Keratinocyte (primary cell): ENCODE measurements at places on chromosomes 7 and 10. TPM values are rescaled to one million over a fixed set of nuclear protein-coding genes. Genes with fewer than 3 reads are reported as not detected.

DNA sequence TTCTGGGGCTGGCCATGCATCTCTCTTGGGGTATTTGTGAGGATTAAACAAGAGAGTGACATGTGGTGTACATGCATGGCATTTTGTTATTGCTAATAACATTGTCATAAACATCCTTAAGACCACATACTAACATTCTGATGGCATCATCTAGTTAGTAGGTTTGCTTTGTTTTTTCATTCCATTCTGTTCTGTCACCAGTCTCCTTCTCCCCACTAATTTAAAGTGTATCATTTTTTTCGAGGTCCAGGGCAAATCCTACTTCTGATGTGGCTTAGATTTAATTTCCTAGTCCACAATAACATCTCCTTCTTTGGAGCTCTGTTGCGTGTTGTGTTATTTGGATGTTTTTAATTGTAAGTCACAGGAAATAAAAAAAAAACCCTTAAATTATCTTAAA, 248.1 kb downstream of the LRMDA start:
- H3K27me3 ChIP-seq = no peaks in the 10 kb centered on the region
- no peak overlapping the region for H3K4me3 ChIP-seq
- DNase-seq = no peak
- no peaks in the 10 kb centered on the region for H3K4me1 ChIP-seq

ZNF282 gene
- 12.1 to 14.7 TPM (median 13.1 TPM) in 3 replicates for polyA plus RNA-seq

PAPOLB gene
- not detected in 3 replicates for polyA plus RNA-seq

- no peaks in the 10 kb centered on the region for H3K4me1 ChIP-seq
- no peaks in the 10 kb centered on the region for H3K36me3 ChIP-seq
- no peak for DNase-seq
Observed at GRCh38 chr7:25228386-25228785, at the start of gene NPVF. Gene NPVF, minus strand, starts transcription at chr7:25228486. Its CDS starts 47 bp downstream, at chr7:25228439.

TMEM236 gene
- 0.05 to 0.13 TPM (median 0.12 TPM) in 3 replicates for polyA plus RNA-seq

GRCh38 chr7:101108330-101108857, 18.5 kb upstream of the SERPINE1 start:
- H3K27ac ChIP-seq = peak overlapping the region; percentile 93
- H3K36me3 ChIP-seq = no peaks in the 10 kb centered on the region
- H3K4me1 ChIP-seq = peaks cover 32% of the 10 kb centered on the region
- H3K4me3 ChIP-seq = no peak overlapping the region
- no peak for DNase-seq

GRCh38 chr7:91267171-91267955, 3.1 kb downstream of the FZD1 start:
- DNase-seq = no peak
- H3K27me3 ChIP-seq = peaks cover 3% of the 10 kb centered on the region
- H3K4me3 ChIP-seq = no peak overlapping the region

CUZD1 gene
- 0.34 to 0.93 TPM (median 0.58 TPM) in 3 replicates for polyA plus RNA-seq

GRCh38 chr7:151273651-151274390, 25.3 kb upstream of the SMARCD3 start:
- H3K4me1 ChIP-seq = peaks cover 4% of the 10 kb centered on the region
- no peak for DNase-seq
- peaks cover 56% of the 10 kb centered on the region for H3K27me3 ChIP-seq
- no peak overlapping the region for H3K27ac ChIP-seq
- H3K4me3 ChIP-seq = no peak overlapping the region
- no peaks in the 10 kb centered on the region for H3K36me3 ChIP-seq

DNA sequence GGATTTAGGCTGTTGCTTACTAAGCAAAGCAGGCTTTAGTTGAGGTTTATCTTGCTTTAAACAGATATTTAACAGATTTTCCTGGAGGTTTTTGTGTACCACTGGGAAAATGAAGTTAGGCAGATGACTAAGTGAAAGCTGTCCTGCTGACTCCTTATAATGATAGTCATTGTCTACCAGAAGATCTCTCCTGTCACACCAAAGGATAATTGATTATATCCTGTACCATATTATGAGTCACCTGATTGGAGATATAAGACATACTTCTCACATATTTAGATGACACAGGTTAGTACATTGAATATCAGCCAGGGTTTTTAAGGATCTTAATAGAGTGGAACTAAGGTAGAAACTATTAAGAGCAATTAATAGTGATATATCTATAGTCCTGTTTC, 68.4 kb downstream of the PTEN start:
- peaks cover 22% of the 10 kb centered on the region for H3K4me1 ChIP-seq
- no peaks in the 10 kb centered on the region for H3K36me3 ChIP-seq
- peak overlapping the region; percentile 49 for H3K27ac ChIP-seq
- H3K4me3 ChIP-seq = peak overlapping the region; percentile 10
- no peak for DNase-seq

CADPS2 gene
- polyA plus RNA-seq = 0.10 to 0.37 TPM (median 0.35 TPM) in 3 replicates

GRCh38 chr10:76911184-76911583, 726.4 kb downstream of the KCNMA1 start:
- no peak overlapping the region for H3K4me3 ChIP-seq
- DNase-seq = no peak
- H3K4me1 ChIP-seq = no peaks in the 10 kb centered on the region

DNA sequence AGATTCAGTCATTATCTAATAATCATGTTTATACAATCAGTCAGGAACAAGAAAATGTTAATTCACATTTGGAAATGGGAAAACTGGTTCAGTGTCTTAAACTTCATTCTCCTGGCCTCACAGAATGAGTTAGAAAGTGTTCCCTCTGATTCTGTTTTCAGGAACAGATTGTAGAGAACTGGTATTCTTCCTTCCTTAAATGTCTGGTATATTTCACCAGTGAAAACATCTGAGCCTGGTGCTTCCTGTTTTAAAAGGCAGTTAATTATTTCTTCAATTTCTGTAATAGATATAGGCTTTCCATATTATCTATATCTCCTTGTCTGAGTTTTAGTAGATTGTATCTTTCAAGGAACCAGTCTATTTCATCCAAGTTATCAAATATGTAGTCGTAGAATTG, 97.1 kb upstream of the TMEM168 start:
- no peaks in the 10 kb centered on the region for H3K27me3 ChIP-seq
- no peaks in the 10 kb centered on the region for H3K4me1 ChIP-seq
- H3K36me3 ChIP-seq = no peaks in the 10 kb centered on the region

- H3K4me1 ChIP-seq = peaks cover 5% of the 10 kb centered on the region
- H3K27ac ChIP-seq = no peak overlapping the region
- no peaks in the 10 kb centered on the region for H3K36me3 ChIP-seq
- H3K4me3 ChIP-seq = no peak overlapping the region
- peak; percentile 54 for DNase-seq
Observed at GRCh38 chr10:60654813-60655464, 123.3 kb upstream of the CDK1 start.

HMX2 gene
- polyA plus RNA-seq = not detected in 3 replicates

KCNMA1 gene
- polyA plus RNA-seq = 5.0 to 6.8 TPM (median 6.3 TPM) in 3 replicates

DNA sequence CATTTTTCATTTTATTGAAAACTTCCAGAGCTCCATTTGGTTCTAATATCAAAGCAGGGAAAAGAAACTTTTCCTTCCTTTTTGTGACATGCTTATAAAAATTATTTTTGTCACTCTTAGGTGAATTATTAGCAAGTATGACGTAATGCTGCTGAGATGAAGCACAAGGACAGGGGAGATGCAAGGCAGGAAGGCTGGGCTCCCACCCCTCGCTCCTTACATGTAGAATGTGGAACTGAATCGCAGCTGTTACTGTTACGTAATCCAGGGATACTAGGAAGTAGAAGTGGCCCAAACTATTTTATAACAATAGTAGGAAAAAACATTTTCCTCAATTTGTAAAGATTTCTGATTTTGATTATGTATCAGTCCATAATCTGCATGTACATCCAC, 17.1 kb upstream of the GTPBP4 start:
- no peak for DNase-seq
- no peak overlapping the region for H3K27ac ChIP-seq
- no peaks in the 10 kb centered on the region for H3K36me3 ChIP-seq
- no peak overlapping the region for H3K4me3 ChIP-seq
- H3K27me3 ChIP-seq = peaks cover 9% of the 10 kb centered on the region

- no peak overlapping the region for H3K4me3 ChIP-seq
- H3K27ac ChIP-seq = no peak overlapping the region
- no peaks in the 10 kb centered on the region for H3K4me1 ChIP-seq
- no peak for DNase-seq
- H3K36me3 ChIP-seq = no peaks in the 10 kb centered on the region
Observed at GRCh38 chr7:138842111-138842510, 44.1 kb upstream of the ATP6V0A4 start.

- peaks cover 35% of the 10 kb centered on the region for H3K4me1 ChIP-seq
- peak overlapping the region; percentile 51 for H3K27ac ChIP-seq
- no peaks in the 10 kb centered on the region for H3K27me3 ChIP-seq
- no peak overlapping the region for H3K4me3 ChIP-seq
- no peaks in the 10 kb centered on the region for H3K36me3 ChIP-seq
Observed at GRCh38 chr10:21926949-21927348, 76.6 kb downstream of the DNAJC1 start.

DNA sequence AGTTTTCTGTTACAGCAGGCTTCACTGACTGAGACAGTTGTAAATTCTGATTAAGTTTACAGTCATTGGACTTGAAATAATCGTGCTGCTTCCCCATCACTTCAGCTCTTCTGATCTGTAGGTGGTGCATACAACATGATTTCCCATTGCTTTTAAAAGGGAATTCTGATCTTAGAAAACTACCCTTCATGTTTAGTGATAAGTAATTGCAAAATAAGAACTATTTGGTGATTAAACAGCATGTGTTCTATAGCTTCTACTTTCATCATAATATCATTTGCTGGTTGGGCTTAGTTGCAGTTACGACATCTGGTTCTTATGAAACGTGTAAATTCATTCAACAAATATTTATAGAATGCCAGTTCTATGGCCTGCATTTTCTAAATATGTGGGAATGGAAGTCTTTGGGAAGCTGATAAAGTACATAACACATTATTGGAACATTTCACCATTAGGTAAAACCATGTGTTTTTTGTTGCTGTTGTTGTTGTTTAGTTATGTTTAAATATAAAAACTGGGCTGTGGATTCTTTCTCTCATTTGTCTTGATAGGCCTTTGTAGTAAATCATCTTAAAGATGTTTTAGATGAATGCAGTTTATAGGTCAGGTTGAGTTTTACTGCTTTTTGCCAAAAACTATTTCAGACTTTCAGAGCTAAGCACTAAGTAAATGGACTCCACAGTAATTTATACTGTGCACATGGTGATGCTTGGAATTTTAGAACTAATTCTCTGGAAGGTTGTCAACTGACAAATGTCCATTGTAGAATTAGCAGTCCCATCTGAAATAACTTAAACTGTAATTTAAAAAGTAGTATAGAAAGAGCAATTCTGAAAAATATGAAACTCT, 13.1 kb downstream of the GNAI1 start:
- H3K4me3 ChIP-seq = no peak overlapping the region
- no peak for DNase-seq

DNA sequence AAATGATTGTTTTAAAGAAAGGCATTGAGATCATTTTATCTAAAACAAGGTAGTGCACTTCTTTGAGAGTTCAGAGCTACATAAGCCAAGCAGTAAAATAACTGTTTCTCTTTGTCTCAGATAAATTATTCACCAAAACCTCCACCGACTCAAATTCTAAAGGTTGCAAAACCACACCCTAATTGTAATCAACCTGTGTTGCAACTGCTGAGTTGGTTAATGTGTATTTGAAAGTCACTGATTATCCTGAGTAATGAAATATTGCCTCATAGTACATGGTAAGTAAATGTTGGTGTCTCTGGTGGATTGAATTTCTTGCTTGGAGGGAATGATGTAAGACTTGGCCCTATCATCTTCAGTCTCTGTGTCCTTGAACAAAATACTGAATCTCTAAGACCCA, 35.9 kb upstream of the CYP2C9 start:
- H3K4me3 ChIP-seq = no peak overlapping the region
- H3K27ac ChIP-seq = no peak overlapping the region
- H3K36me3 ChIP-seq = no peaks in the 10 kb centered on the region
- no peaks in the 10 kb centered on the region for H3K27me3 ChIP-seq
- H3K4me1 ChIP-seq = no peaks in the 10 kb centered on the region
- no peak for DNase-seq

- H3K27ac ChIP-seq = no peak overlapping the region
- H3K4me3 ChIP-seq = no peak overlapping the region
- no peak for DNase-seq
- H3K36me3 ChIP-seq = no peaks in the 10 kb centered on the region
Observed at GRCh38 chr7:69908454-69908853, 310.2 kb downstream of the AUTS2 start.

GRCh38 chr10:35486297-35486990, 118.7 kb upstream of the GJD4 start:
- H3K36me3 ChIP-seq = peaks cover 5% of the 10 kb centered on the region
- H3K27me3 ChIP-seq = no peaks in the 10 kb centered on the region
- H3K27ac ChIP-seq = no peak overlapping the region
- H3K4me3 ChIP-seq = no peak overlapping the region
- H3K4me1 ChIP-seq = no peaks in the 10 kb centered on the region

CLEC2L gene
- not detected in 3 replicates for polyA plus RNA-seq

DNA sequence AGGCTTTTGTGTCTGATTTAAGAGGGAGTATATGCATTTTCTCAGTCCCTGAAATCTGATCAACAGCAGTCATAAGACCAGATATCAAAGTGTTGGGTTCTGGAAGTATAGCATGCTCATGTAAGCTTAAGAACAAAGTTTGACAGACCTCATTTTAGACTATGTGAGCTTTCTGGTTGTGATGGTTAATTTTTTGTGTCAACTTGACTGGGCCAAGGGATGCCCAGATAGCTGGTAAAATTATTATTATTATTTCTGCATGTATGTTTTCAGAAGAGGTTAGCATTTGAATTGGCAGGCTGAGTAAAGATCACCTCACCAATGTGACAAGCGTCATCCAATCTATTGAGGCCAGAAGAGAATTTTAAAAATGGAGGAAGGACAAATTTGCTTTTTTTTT, 63.5 kb upstream of the FRMD4A start:
- no peak for DNase-seq
- H3K4me3 ChIP-seq = no peak overlapping the region
- H3K36me3 ChIP-seq = no peaks in the 10 kb centered on the region
- peaks cover 22% of the 10 kb centered on the region for H3K4me1 ChIP-seq

DNA sequence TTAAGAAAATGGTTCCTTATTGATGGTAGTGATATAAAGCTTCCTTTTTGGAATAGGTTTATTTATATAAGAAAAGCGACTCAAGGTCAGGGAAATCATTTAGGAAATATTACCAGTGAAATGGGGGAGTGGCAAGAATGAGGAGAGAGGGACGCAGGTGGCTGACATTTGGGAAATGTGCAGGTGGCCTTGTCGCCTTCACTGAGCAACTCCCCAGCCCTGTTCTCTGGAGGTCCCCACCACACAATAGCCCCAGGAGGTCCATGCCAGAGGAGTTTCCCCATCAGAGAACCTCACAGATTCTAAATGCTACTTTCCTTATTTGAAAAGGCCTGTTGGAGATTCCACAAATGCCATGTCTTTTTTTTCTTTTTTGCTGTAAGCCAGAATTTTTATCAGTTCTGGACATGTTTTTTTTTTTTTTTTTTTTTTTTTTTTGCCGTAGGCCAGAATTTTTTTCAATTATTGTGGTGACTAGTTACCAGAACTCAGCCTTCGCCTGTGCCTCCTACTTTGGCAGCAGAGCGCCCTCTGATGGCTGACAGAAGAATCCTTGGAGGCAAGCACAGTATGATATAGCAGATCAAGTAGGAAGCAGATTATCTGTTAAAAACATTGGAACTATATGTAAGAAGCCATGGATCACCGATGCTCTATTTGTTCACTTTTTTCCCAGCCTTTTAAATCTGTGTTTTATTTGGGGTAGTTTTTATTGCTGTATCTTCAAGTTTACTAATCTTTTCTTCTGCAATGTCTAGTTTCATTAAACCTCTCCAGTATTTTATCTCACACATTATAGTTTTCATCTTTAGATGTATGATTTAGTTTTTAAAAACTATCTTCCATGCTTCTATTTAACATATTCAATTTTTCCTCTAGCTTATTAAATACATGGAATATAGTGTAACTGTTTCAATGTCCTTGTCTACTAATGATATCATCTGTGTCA, 18.6 kb downstream of the OPALIN start:
- H3K27me3 ChIP-seq = no peaks in the 10 kb centered on the region
- H3K4me1 ChIP-seq = no peaks in the 10 kb centered on the region
- peak; percentile 25 for DNase-seq
- H3K4me3 ChIP-seq = no peak overlapping the region
